ENCODE measurements at places on chromosomes 13 and 19.

GRCh38 chr13:31649766-31650165, 89.6 kb upstream of the RXFP2 start:
- DNase-seq, result no peak

DNA sequence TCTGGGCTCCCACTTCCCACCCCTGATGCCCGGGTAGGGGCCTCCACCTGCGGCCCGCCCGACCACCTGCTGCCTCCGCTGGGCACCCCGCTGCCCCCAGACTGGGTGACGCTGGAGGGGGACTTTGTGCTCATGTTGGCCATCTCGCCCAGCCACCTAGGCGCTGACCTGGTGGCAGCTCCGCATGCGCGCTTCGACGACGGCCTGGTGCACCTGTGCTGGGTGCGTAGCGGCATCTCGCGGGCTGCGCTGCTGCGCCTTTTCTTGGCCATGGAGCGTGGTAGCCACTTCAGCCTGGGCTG, 7.9 kb downstream of the DBP start:
- peak; percentile 8 for DNase-seq

GRCh38 chr13:30429721-30430694, 7.7 kb downstream of the UBE2L5 start:
- DNase-seq, result no peak

DNA sequence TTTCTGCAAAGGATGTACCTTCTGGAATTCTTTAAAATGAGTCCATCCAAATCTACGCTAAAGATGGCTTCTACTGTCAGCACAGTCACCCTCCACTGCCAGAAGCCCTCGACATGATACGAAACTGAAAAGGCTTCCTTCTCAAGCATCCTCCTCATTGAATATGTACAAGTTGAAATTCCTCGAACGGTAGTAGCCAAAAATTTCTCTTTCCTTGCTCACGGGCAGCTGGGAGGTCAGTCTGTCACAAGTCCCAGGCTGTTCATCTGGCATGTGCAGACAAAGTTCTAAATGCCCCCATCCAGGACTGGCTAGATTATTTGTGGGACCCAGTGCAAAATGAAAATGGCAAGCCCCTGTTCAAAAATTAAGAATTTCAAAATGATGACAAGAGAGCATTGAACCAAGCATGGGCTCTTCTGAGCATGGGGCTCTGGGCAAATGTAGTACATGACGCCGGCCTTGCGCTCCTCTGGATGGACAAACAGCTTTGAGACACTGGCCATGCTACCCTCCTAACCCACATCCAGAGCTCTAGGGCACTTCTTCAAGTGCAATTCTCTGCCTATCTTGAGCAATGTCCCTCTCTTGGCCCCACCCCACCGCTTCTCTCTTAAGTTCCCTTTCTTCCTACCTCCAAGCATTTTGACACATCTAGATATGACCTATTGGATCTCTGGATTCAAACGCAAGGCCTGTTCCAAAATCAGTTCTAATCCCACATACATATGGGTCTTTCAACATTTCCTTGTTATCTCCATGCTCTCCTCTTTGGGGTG, 78.9 kb upstream of the FLT1 start:
- no peak for DNase-seq

- DNase-seq, result no peak
Observed at GRCh38 chr13:80665792-80666333, 324.9 kb upstream of the SPRY2 start.

DNA sequence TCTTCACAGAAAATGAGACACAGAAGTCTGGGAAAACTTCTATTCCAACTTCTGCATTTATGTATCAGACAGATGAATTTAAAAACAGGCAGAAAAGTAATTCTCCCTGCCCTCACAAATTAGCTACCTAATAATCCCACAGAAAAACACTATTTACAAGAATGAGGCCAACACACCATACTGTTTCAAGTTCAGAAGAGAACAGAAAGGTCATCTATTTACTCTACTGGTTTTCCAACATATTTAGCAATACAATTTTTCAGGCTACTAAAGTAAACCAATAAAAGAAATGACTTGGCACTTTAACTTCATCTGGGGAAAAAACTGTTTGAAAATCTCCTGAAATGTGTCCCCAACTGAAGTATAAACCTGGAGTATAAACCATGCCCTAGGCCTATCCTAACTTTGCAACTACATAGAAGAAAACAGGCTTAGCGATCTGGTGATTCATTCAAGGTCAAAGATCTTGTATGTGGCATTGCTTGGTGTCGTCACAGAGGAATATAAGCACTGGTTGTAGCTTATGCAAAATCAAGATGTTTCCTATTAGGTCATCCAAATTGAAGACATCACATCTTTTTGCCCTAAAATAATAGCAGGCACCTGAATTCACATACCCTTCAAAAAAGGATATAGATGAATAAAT, 20.1 kb upstream of the EBPL start:
- DNase-seq, result no peak

DNA sequence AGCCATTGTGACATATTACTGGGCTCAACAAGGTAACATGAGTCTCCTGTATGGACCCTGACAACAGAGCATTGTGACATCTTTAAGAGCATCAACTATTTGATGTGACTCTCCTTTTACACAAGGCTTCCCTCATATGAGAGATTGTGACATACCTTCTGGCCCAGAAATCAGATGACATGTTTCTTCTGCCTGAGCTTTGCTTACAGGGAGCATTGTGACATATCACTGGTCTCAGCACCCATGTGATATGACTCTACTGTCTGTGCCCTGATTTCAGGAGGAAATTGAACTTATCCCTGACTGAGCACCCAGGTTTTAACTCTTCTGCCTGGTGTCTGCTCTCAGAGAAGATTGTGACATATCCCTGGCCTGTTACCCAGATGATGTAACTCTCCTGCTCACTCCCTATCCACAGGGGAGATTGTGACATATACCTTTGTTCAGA, 15.9 kb upstream of the ZNF681 start:
- no peak for DNase-seq

- DNase-seq, result no peak
Observed at GRCh38 chr19:18297308-18297707, 15.9 kb upstream of the JUND start.

GRCh38 chr13:91426913-91427312, 28.5 kb downstream of the GPC5 start:
- no peak for DNase-seq

DNA sequence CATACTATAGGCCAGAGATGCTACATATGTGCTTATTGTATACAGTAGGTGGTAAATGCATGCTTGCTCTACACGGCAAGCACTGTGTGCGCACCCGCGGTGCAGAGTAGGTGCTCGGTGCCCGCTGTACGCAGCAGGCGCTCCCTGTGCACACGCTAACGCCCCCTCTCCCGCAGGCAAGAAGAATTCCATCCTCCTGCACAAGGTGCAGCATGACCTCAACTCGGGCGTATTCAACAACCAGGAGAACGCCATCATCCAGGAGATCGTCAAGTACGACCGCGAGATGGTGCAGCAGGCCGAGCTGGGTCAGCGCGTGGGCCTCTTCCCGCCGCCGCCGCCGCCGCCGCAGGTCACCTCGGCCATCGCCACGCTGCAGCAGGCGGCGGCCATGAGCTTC, 17.7 kb downstream of the POLRMT start:
- DNase-seq, result no peak

DNA sequence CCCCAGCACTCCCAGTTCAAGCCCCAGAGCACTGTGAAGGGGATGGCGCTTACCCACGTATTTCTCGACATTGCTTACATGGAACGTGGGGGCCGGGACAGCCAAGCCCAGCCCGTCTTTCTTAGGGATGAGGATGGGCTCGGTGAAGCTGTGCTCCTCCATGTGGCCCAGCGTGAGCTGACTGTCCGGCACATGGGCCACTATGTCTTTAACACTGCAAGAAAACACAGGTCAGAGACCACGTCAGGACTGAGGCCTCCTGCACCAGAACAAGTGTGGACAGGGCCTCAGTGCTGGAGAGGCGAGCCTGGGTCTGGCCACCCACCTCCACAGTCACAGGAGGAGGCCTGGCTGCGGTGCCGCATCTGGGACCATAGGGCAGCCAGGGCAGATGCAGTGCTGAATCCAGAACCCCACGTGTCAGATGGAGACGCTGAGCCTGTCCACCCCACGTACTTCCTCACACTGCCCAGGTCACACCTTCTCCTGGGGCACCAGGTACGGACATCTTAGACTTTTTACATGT, 125.2 kb downstream of the TUBA3C start:
- DNase-seq, result no peak

GRCh38 chr13:89966524-89966923, 1381.0 kb upstream of the MIR17HG start:
- no peak for DNase-seq

DNA sequence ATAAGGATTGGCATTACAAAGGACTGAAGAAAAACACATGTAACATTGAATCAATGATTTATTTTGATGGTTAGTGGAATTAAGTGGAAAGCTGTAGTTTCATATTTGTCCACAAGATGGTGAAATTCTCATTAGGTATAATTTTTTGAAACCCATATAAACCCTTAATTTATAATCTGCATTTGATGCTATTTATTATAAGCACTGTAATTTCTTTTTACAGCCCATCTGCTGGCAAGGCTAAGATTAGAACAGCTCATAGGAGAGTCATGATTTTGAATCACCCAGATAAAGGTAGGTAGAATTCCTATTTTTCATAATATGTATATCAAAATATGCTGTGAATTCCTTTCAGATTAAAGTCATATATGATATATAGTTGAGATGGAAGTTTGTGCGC, 62.2 kb downstream of the DNAJC15 start:
- DNase-seq, result no peak

GRCh38 chr19:30017172-30017571, 75.1 kb downstream of the URI1 start:
- DNase-seq, result no peak

All from DND-41 (cell line).